ENCODE measurements at places on chromosomes 3 and 15. TPM values are rescaled to one million over a fixed set of nuclear protein-coding genes. Genes with fewer than 3 reads are reported as not detected.

DNA sequence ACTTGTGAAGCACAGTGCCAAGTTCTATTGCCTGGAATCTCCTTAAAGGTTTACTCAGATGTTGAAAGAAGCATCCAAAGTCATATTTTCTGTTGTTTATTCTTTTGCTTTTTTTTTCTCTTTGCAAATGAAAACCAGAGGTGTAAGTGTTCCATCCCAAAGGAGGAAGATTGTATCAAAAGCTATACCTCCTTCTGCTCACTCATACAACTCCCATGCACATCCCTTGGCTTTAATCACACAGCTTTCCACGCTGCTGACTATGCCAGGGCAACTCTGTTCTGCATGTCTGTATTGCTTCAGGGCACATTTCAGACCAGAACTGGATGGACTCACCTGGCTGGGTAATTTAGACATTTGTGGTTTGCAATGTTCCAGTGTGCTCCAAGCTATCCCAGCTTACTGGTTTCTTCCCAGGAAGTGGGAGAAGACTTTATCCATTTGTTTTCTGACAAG is 399.6 kb upstream of the TBL1XR1 start:
- DNase-seq, result no peak

DNA sequence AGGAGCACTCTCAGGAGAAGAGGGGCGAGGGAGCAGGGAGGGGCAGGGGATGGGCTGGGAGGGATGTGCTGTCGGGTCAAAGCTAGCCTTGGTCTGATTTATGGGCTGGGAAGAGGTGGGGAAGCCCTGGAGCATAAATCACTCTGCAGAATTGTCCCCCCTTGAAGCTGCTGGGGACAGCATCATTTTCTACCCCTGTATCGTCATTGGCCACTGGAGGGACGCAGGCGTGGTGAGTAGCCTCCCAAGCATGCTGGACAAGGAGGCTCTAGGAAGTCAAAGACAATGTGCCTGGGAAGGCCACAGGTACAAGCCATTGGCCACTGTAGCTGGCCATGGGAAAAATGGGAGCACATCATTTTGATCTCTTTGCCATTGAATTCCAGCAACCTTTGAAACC is 175.5 kb upstream of the CTDSPL start:
- no peak for DNase-seq

GRCh38 chr3:9230596-9230995 is 18.9 kb downstream of the SRGAP3 start:
- DNase-seq, result no peak

DNA sequence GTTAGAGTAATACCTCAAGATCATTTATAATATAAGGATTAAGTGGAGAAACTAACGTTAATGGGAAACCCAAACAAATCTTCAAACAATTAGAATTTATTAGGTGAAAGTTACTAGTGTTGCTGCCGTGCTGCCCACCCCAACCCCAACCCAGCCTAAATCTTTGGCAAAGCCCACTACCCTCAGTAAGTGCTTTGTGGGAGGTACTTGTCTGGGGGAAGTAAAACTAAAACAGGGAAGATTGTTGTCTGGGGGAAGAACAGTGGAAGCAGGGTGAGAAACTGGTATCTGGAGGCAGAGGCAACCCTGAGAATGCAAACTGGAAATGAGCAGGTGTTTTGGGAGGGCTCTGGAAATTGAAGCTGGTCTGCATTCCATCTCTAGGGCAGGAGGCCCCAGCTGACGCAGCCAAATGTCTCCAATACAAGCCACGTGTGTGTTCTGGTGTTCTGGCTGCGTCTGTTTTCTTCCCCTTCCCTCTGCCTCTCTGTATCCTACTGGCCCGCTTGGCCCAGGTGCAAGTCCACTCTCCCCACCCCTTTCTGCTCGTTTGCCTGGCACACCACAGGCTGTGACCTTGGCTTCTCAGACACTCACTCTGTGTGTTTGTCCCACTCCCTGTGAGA is 32.7 kb downstream of the FEM1B start:
- DNase-seq, result no peak

DNA sequence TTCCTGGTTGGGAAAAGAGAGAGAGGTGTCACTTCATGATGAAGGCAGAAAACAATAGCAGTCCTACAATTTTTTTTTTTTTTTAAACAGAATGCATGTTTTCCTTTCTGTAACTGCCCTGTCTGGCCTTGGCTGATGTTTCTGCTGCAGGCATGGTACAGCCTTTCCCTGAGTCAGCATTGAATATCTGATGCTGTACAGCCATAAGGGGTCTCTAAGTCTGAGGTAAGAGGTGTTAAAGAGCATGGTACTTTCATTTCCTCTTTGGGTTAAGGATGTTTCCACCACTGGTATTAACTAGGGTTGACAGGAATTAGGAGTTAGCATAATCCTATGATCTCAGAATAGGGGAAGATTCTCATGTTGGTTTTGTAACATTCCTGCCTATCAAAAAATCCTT is 147.4 kb downstream of the CHST2 start:
- DNase-seq, result no peak

GRCh38 chr3:192847941-192848340 is 69.7 kb downstream of the MB21D2 start:
- DNase-seq, result peak; percentile 71

- DNase-seq, result peak; percentile 37
Observed at GRCh38 chr3:111668888-111669488, 73.8 kb upstream of the ZBED2 start.

The TMEM40 gene
- polyA plus RNA-seq, result 0.41 TPM

DNA sequence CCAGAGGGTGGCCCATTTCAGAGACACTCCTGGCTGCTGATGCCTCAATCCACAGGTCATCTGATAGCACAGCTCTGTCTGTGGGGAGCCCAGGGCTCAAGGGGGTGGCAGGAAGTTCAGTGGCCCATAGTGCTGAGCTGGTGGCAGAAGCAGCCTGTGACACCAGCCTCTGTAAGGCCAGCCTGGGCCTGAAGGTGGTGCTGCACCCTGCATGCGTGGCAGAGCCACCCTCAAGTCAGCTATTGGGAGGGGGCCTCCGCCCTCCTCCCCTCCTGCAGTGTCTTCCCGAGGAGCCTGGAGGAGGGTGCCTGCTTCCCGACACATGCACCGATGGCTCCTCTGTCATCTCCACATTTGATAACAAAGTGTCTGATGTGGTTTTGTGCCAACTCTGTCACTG is 3.0 kb downstream of the PLA1A start:
- DNase-seq, result no peak

GRCh38 chr3:179398574-179399231 is 51.2 kb downstream of the MFN1 start:
- DNase-seq, result no peak

- no peak for DNase-seq
Observed at GRCh38 chr3:195849322-195850074, 37.8 kb upstream of the MUC4 start.

The ADIPOQ gene
- not detected for polyA plus RNA-seq

DNA sequence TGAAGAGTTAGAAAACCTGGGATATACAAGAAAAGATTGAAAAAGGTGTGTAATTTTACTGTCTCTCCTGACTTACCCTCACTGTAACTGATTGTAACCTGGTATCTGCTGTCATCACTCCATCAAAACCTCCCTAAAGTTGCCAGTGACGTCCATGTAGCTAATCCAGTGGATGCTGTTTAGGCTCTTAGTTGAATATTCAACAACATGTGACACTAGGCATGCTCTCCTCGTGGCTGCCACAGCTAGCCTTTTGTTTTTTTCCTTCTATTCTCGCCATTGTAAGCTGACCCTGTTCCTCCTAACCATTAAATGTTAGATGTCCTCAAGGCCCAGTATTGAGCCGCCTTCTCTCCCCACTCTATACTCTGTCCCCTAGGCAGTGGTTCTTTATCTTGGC is 41.6 kb downstream of the GADL1 start:
- no peak for DNase-seq

- DNase-seq, result no peak
Observed at GRCh38 chr3:45965253-45965652, 22.0 kb downstream of the CXCR6 start.

The SPTBN5 gene
- 0.30 TPM for polyA plus RNA-seq
